ENCODE measurements at places on chromosomes 2 and 18. TPM values are rescaled to one million over a fixed set of nuclear protein-coding genes. Genes with fewer than 3 reads are reported as not detected.

DNA sequence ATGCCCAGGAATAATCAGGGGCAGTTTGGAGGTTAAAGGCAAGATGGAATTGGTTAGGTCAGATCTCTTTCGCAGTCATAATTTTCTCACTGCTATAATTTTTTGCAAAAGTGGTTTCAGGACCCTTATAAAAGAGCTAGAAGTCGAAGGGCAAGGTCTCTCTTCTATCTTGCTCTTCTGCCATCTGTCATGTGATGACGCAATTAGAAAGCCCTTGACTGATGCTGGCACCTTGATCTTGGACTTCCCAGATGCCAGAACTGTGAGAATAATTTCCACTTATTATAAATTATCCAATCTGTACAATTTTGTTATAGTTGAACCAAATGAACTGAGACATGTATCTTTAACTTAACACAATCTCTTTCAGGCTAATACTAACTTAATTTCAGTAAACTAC is 6.3 kb upstream of the RALBP1 start:
- H3K4me1 ChIP-seq, result peaks cover 5% of the 10 kb centered on the region
- H3K4me3 ChIP-seq, result no peak overlapping the region
- no peaks in the 10 kb centered on the region for H3K36me3 ChIP-seq

DNA sequence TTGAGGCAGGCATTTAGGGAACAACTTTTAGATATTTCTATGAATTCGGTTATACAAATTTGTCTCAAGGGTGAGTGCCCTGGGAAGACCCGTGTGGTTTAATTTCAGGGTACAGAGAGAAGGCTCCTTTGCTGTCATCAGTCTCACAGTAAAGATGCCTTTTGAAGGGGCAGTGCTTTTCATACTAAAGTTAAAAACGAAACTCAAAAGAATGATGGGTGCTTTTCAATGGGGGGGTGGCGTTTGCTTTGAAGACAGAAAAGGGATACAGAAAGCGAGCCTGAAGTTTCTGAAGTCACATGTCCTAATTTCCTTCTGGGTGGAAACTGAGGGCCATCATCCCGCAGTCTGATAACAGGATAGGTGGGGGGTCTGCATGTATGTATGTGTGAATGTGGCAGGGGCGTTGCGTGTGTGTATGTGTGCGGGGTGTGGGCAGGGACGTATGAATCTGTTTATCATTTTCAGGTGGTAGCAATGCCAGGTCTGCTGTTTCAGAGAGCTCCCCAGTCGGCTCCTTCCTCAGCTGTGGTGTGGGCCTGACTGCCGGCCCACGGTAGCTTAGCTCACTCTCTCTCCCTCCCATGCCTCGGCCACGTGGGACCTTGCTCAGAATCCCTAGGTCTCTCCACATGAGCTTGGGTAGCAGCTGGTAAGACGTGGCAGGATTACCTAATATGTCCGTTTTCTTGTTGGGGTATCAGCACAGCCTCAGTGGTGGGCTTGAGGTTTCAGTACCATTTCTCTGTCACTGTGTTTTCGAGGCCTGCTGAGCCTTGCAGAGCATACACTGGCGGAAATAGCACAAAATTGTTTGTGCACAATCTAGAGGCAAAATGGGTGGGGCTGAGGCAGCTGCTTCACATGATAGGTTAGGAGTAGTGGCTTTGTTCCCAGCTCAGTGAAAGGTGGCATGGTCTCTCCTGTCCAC is 32.7 kb downstream of the ARHGAP25 start:
- H3K4me3 ChIP-seq, result peak overlapping the region; percentile 68
- H3K27me3 ChIP-seq, result no peaks in the 10 kb centered on the region
- H3K27ac ChIP-seq, result peak overlapping the region; percentile 93
- peaks cover 24% of the 10 kb centered on the region for H3K36me3 ChIP-seq

DNA sequence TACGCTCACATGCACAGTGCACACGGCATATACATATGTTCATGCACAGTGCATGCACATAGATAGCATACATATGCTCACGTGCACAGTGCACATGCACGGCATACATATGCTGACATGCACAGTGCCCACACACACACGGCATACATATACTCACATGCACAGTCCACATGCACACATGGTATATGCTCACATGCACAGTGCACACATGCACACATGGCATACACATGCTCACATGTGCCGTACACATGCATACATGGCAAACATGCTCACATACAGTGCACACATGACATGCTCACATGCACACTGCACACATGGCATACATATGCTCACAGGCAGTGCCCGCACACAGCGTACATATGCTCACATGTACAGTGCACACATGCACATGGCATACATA is 97.7 kb upstream of the CTDP1 start:
- no peaks in the 10 kb centered on the region for H3K36me3 ChIP-seq
- H3K4me3 ChIP-seq, result no peak overlapping the region
- no peaks in the 10 kb centered on the region for H3K27me3 ChIP-seq
- no peak for DNase-seq

DNA sequence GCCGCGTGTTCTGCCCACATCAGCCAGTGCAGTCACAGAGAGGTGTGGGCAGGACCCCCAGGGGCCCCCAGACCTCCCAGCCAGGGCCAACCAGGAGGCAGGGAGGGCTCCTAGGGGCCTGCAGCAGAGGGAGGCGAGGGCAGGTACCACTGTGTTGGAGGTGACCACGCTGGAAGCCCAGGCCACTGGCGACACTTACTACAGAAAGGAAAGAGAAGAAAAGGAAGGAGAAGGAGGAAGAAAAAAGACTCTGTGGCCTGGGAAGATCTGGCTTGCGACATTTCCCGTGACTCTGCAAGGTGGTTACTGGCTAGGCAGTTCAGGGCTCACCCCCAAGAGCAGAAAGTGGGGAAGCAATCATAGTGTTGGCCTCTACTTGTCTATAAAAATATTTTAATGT is 98.1 kb upstream of the BCL2L11 start:
- no peak for DNase-seq
- peaks cover 11% of the 10 kb centered on the region for H3K4me1 ChIP-seq
- H3K27ac ChIP-seq, result no peak overlapping the region

- no peak overlapping the region for H3K4me3 ChIP-seq
- H3K4me1 ChIP-seq, result no peaks in the 10 kb centered on the region
Measured at GRCh38 chr2:160157861-160158829, 41.9 kb downstream of the ITGB6 start.

GRCh38 chr18:45384137-45384961 is 230.9 kb upstream of the SLC14A2 start:
- peak; percentile 11 for DNase-seq
- H3K36me3 ChIP-seq, result no peaks in the 10 kb centered on the region
- H3K27ac ChIP-seq, result no peak overlapping the region

GRCh38 chr2:141968433-141968832 is 162.4 kb downstream of the LRP1B start:
- H3K4me1 ChIP-seq, result no peaks in the 10 kb centered on the region
- H3K36me3 ChIP-seq, result no peaks in the 10 kb centered on the region

DNA sequence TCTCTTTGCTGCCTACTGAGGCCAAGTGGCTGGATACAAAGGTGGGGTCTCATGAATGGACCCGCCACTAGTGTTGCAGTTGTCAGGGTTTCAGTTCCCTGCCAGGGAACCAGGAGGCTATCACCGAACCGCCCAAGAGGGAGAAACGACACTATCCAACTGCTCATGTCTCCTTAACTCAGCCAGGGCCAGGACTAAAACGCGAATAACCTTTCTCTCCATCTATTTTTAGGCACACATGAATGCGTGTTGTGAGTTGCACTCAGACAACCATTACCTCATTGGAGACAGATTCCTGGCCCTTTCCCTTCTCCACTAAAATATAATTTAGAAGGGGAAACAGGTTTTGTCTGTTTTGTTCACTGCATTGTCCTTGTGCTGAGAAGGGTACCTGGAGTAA is 559.5 kb downstream of the SOCS6 start:
- no peak overlapping the region for H3K27ac ChIP-seq
- DNase-seq, result no peak
- H3K27me3 ChIP-seq, result no peaks in the 10 kb centered on the region
- H3K4me3 ChIP-seq, result no peak overlapping the region

DNA sequence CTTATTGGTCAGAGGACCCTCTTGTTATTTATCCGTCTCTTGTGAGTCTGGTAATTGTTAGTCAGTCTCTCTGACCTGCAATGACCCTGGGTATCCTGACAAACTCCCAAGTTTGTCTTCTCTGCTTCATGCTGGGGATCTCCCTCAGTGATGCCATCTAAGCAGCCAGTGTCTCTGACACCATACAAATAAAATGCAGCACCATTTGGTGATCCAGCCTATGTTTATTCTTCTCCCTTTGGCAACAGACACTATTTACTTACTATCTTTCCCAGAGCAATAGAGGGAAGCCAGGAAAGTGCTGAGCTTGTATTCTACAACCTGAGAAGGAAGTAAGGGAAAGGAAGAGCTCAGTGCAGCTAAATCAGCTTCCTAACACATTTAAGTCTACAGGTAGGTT is 15.9 kb downstream of the SERPINE2 start:
- peak overlapping the region; percentile 19 for H3K27ac ChIP-seq
- peaks cover 37% of the 10 kb centered on the region for H3K36me3 ChIP-seq
- H3K4me3 ChIP-seq, result no peak overlapping the region
- no peak for DNase-seq
- H3K27me3 ChIP-seq, result no peaks in the 10 kb centered on the region
- peaks cover 46% of the 10 kb centered on the region for H3K4me1 ChIP-seq

DNA sequence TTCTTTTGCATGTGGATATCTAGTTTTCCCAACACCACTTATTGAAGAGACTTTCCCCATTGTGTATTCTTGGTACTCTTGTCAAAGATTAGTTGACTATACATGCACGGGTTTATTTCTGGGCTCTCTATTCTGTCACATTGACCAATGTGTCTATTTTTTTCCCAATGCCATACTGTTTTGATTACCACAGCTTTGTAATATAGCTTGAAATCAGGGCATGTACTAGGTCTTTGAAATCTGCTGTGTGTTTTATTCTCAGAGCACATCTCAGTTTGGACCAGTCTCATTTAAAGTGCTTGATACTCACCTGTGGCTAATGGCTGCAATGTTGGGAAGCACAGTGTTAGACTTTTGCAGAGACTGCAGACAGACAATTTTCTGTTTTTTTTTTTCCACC is 32.8 kb upstream of the IL36G start:
- H3K4me1 ChIP-seq, result peaks cover 3% of the 10 kb centered on the region
- H3K4me3 ChIP-seq, result no peak overlapping the region
- peaks cover 24% of the 10 kb centered on the region for H3K27me3 ChIP-seq
- no peak overlapping the region for H3K27ac ChIP-seq
- DNase-seq, result no peak

- H3K4me1 ChIP-seq, result peaks cover 3% of the 10 kb centered on the region
- no peaks in the 10 kb centered on the region for H3K27me3 ChIP-seq
- peaks cover 34% of the 10 kb centered on the region for H3K36me3 ChIP-seq
Measured at GRCh38 chr2:172613615-172614231, 57.8 kb downstream of the PDK1 start.

DNA sequence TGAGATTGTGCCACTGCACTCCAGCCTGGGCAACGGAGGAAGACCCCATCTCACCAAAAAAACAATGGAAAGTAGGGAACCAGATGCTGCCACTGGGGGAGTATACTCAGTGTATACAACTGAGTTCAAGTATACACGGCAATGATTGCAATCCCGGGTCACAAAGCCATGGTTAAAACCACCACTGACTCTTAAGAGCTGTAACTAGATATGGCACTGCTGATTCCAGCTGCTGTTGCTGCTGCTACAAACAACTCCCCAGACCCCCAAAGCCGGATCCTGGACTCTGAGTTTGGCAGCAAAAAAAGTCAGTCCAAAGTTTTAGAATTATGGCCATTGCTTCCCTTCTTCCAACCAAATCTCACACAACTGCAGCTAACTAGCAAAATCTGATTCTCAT is 43.7 kb upstream of the COX7A2L start:
- no peaks in the 10 kb centered on the region for H3K27me3 ChIP-seq
- H3K27ac ChIP-seq, result no peak overlapping the region
- H3K4me1 ChIP-seq, result no peaks in the 10 kb centered on the region
- no peak for DNase-seq

- no peak for DNase-seq
- peaks cover 2% of the 10 kb centered on the region for H3K4me1 ChIP-seq
- no peak overlapping the region for H3K27ac ChIP-seq
- no peak overlapping the region for H3K4me3 ChIP-seq
Measured at GRCh38 chr2:218992703-218993344, 398 bp downstream of the CRYBA2 start.

- DNase-seq, result no peak
- H3K36me3 ChIP-seq, result no peaks in the 10 kb centered on the region
- peaks cover 4% of the 10 kb centered on the region for H3K4me1 ChIP-seq
Measured at GRCh38 chr2:236175548-236176150, 7.5 kb upstream of the GBX2 start.

GRCh38 chr2:45390861-45391260 is 220.2 kb downstream of the SRBD1 start:
- H3K4me3 ChIP-seq, result no peak overlapping the region
- no peaks in the 10 kb centered on the region for H3K27me3 ChIP-seq
- H3K36me3 ChIP-seq, result peaks cover 28% of the 10 kb centered on the region
- H3K27ac ChIP-seq, result no peak overlapping the region
- no peaks in the 10 kb centered on the region for H3K4me1 ChIP-seq

DNA sequence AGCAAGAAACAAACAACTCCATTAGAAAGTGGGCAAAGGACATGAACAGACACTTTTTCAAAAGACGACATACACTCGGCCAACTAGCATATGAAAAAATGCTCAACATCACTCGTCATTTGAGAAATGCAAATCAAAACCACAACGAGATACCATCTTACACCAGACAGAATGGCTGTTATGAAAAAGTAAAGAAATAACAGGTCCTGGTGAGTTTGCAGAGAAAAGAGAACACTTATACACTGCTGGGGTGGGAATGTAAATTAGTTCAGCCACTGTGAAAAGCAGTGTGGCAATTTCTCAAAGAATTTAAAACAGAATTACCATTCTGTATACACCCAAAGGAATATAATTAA is 130.5 kb downstream of the PLCL1 start:
- peak overlapping the region; percentile 42 for H3K4me3 ChIP-seq
- DNase-seq, result no peak
- H3K4me1 ChIP-seq, result peaks cover 43% of the 10 kb centered on the region
- peak overlapping the region; percentile 63 for H3K27ac ChIP-seq

GRCh38 chr2:129710670-129711495 is 268.6 kb upstream of the RAB6C start:
- H3K4me1 ChIP-seq, result no peaks in the 10 kb centered on the region
- no peaks in the 10 kb centered on the region for H3K27me3 ChIP-seq
- no peak for DNase-seq

- no peak overlapping the region for H3K27ac ChIP-seq
- peaks cover 2% of the 10 kb centered on the region for H3K27me3 ChIP-seq
- H3K36me3 ChIP-seq, result no peaks in the 10 kb centered on the region
- peak; percentile 30 for DNase-seq
- H3K4me1 ChIP-seq, result peaks cover 1% of the 10 kb centered on the region
Measured at GRCh38 chr2:220687231-220687843, 884.8 kb downstream of the EPHA4 start.

GRCh38 chr2:180411661-180412060 is 404.6 kb upstream of the CWC22 start:
- no peak overlapping the region for H3K4me3 ChIP-seq
- H3K36me3 ChIP-seq, result no peaks in the 10 kb centered on the region
- H3K4me1 ChIP-seq, result no peaks in the 10 kb centered on the region
- no peak overlapping the region for H3K27ac ChIP-seq
- no peaks in the 10 kb centered on the region for H3K27me3 ChIP-seq
- no peak for DNase-seq

KLHL14 gene
- total RNA-seq, result not detected

MATN3 gene
- total RNA-seq, result not detected

GRB14 gene
- not detected for total RNA-seq

NEB gene
- total RNA-seq, result 0.27 TPM

CFAP221 gene
- total RNA-seq, result not detected

HOXD9 gene
- total RNA-seq, result not detected

MTIF2 gene
- total RNA-seq, result 42.7 TPM

CNGA3 gene
- total RNA-seq, result not detected

EVX2 gene
- total RNA-seq, result not detected
